Adrenal gland (tissue), 19 donors: ENCODE measurements at places on chromosomes 3 and 15. TPM values are rescaled to one million over a fixed set of nuclear protein-coding genes. Genes with fewer than 3 reads are reported as not detected.

DNA sequence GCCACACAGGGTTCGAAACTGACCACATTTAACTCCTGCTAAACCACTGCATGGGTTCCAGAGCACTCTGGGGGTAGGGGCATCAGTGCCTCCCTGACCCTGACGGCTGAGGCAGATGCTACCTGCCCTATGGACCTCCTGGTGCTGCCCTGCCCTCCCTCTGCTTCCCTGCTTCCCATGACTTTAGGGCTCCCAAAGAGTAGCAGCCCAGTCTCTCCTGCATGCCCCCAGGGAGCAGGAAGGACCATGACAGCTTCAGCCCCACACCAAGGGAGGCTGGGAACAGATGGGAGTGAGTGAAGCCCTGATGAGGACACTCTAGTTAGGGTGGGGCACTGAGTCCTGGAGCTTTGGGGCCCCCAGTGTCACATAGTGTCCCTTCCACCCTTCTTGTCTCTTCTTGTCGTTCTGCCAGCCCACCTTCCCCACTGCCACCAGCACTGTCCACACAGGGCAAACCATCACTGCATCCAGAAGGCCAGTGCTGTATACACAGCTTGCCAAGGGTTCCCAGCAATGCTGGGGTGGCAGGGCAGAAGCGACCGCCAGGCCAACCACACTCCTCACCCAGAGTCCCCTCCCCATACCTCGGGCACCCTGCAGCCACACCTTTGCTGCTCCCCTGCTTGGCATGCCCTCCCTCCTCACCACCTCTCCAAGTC lies 31.0 kb downstream of the SRPRB start:
- DNase-seq, result peak; percentile 29

GRCh38 chr15:91970142-91970541 lies 116.6 kb downstream of the SLCO3A1 start:
- DNase-seq, result no peak

DNA sequence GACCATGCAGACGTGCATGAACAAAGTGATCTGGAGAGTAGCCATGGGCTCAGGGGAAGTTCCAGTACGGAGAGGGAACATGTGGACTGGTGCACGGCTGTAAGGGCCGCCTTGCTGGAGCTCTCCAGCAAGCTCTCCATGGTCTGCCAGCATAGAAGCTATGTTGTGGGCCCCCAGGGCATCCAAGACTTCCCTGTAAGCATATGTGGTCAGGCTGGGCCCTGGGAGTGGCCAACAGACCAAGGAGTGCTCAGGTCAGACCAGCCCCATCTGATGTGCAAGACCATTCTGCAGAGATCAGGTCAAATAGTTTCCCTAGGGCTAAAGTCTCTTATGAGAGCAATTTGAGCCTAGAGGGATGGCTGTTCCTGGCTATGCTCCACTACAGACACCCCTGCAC lies 110.1 kb upstream of the DAZL start:
- no peak for DNase-seq

DNA sequence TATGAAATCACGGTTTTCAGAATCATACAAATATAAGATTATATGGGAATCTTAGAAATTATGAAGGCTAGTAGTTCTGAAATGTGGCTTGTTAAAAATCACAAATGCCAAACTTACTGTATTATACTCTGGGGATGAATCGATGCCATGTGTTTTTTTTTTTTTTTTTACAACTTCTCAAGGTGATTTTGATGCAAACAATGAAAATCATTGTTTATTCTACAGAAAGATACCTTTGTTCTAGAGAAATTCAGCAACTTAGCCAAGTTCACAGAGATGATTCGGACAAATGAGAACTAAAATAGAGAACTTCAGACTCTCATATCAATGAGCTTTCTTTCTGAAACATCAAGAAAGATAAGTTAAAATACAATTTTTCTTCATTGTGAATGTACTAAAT lies 92.0 kb downstream of the ZPLD1 start:
- no peak for DNase-seq

GRCh38 chr3:25856902-25857518 lies 67.1 kb downstream of the OXSM start:
- no peak for DNase-seq

DNA sequence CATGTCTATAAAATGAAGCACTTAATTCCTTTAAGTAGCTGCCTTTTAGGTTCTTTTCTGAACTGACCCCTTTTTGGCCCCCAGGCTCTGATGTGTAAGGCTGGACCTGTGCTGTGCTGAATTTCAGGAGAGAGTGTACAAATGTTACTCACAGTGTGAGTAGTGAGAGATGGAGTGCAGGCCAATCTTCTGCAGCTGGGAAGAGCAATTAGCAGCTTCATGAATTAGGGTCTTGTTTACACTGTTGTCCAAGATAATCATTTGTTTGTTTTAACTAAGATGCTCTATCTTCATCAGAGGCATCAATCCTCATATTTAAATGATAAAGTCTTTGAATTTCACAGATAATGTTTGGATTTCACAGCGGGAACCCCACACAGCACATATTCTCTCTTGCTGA lies 19.4 kb downstream of the ARPP21 start:
- no peak for DNase-seq

- no peak for DNase-seq
Measured at GRCh38 chr3:46943237-46944187, 33.0 kb downstream of the CCDC12 start.

DNA sequence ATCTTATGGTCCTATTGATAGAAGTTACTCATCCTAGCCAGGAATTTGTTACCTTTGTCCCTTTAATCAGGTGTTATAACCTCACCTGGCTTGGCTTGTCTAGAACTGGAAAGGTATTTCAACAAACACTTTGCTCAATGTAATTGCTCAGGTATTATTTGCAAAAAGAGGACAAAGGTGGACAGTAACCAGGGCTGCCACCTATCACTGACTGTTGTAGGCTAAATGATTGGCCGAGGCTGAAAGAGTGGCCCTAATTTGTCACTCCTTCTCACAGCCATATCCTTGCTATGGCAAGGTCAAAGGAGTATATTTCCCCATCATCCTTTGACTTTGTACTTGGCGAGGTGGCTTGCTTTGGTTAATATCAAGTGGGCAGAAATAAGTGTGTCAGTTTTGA lies 2.7 kb upstream of the SELENOS start:
- DNase-seq, result no peak

Gene SCN5A
- total RNA-seq, result 0.04 TPM

Gene PTH1R
- 13.3 TPM for total RNA-seq

Gene ERICH6
- total RNA-seq, result not detected

Gene ANKUB1
- total RNA-seq, result not detected

Gene ITGA11
- 8.4 TPM for total RNA-seq
